Spleen (tissue), 13 donors: ENCODE measurements at places on chromosomes 2 and 18. TPM values are rescaled to one million over a fixed set of nuclear protein-coding genes. Genes with fewer than 3 reads are reported as not detected.

DNA sequence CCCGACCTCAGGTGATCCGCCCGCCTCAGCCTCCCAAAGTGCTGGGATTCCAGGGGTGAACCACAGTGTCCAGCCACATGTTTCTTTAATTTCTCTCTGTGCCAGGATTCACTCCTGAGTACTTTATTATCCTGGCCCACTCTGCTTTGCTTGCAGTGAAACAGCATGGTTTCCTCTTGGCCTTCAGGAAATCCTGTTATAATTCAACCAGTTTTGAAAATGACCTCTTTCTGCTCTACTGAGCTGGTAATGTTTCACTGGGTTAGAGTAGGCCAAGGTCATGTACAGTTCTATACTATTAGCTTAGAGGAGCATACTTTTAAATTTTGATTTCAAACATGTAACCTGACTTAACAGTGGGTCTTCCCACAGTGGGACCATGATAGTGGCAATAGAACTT, 90.6 kb upstream of the PELI1 start:
- DNase-seq, result no peak

DNA sequence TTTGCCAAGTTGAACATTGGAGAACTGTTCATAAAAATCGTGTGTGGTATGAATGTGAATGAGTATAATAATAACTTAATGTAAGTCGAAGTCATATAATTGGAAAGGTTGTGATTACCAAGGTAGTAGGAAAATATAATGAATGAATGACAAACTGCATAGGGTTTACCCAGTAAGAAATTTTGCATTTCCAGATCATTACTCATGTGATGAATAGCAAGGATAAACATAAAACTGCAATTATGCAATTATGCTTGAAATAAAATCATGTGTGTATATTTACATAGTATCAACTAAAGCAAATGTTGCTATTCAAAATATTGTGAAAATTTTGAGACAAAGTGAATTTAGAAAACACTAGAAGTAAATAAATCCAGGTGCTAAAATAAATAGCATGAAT, 1108.7 kb upstream of the TMEFF2 start:
- DNase-seq, result no peak

Gene CIB4
- total RNA-seq, result not detected

Gene RFTN2
- 3.2 TPM for total RNA-seq

Gene OR6B2
- not detected for total RNA-seq
